Stimulated activated CD8-positive, alpha-beta memory T cell treated with anti-CD3 and anti-CD28 coated beads, Interleukin-4, amount 100 ng/mL, for 48 hours (primary cell): ENCODE measurements at places on chromosomes 11 and 22.
A peak's percentile ranks its signal among the peaks of the same experiment; 100 is the strongest.

DNA sequence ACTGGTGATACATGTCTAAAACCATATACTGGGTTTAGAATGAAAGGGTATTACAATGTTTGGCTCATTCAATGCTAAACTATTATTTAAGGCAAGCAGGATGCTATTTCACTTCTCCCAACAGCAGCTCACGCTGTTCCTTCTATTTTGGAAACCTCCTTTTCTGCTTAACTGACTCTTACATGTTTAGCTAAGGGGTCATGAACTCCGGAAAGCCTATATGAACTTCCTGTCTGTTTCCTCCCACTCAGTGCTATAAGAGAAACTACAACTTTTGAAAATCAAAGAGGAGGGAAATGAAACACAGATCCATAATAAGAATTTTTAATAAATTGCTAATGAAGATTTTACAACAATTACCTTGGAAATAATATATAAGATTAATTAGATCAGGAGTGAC lies 30.9 kb downstream of the SLC36A4 start:
- no peak for DNase-seq

GRCh38 chr11:20355221-20356219 lies 8.0 kb upstream of the HTATIP2 start:
- peak; percentile 41 for DNase-seq

DNA sequence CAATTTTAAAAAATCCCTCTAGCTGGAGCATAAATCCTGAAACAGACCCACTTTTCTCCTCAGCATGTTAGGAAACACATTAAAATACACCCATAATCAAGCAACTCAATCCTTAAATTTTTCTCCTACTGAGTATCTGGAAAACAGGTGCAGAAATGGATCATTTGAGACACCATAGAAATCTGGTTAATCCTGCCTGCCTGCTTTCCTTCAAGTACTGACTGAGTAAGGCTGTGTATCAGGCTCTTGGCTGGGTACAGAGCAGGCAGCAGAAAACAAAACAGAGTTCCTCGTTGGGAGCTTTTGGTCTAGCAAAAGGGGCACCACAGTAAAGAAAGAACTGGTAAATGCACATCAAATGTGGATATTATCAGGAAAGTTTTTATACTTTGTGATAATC lies 1.9 kb downstream of the KCNQ1OT1 start:
- no peak for DNase-seq

DNA sequence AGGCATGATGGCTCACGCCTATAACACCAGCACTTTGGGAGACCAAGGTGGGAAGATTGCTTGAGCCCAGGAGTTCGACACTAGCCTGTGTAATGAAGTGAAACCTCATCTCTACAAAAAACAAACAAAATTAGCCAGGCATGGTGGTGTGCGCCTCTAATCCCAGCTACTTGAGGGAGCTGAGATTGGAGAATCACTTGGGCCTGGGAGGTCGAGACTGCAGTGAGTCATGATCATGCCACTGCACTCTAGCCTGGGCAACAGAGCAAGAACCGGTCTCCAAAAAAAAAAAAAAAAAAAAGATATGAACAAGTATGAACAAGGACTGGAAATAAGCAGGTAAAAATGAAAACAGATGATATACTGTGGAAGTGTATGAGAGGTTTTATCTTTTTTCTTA lies 54.1 kb upstream of the SOX6 start:
- no peak for DNase-seq

DNA sequence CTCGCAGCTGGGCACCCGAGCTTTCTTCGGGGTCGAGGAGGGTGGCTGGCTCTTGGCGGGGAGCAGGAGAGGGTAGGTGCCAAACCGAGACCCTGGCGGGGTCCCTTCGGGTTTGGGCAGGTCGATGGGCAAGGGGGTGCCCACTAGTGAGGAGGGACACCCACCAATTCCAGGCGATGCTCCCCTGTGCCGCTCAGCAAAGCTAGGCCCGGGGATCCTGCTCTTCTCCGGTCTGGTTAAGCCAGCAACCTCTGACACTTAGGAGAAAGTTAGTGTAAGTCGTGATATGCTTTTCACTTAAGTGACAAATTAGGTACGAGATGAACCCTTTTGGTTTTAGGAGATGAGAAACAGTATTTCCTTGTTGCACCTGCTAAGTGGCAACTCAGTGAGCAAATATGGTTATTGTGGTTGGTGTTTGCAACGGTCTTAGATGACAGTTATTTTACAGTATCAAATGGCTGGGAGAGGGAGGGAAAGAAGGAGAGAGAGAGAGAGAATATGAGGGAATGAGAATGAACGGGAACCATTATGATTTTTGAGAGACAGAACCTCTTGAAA lies 565 bp downstream of the NUCB2 start:
- peak; percentile 63 for DNase-seq

DNA sequence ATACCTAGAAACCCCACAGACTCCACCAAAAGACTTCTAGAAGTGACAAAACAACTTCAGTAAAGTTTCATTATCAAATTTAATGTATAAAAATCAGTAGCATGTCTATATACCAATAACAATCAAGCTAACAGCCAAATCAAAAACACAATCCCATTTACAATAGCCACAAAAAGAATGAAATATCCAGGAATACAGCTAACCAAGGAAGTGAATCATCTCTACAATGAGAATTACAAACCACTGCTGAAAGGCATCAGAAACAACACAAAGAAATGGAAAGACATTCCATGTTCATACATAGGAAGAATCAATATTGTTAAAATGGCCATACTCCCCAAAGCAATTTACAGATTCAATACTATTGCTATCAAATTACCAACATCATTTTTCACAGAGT lies 46.0 kb downstream of the PRCP start:
- no peak for DNase-seq

DNA sequence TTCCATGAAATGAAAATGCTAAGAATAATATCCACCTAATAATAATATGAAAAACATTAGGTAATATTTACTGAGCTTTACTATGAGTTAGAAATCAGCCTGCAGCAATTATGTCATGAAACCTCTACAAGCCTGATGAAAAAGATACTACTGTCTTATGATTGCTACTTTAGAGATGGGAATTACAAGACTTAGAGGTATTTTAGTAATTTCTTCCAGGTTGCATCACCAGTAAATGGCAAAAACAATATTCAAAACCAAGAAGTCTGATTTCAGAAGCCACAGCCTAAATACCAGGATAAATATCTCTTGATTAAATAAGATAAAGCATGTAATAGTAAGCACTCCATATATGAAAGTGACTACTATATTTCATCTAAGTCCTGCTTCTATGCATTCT lies 13.8 kb downstream of the OR5B21 start:
- no peak for DNase-seq

DNA sequence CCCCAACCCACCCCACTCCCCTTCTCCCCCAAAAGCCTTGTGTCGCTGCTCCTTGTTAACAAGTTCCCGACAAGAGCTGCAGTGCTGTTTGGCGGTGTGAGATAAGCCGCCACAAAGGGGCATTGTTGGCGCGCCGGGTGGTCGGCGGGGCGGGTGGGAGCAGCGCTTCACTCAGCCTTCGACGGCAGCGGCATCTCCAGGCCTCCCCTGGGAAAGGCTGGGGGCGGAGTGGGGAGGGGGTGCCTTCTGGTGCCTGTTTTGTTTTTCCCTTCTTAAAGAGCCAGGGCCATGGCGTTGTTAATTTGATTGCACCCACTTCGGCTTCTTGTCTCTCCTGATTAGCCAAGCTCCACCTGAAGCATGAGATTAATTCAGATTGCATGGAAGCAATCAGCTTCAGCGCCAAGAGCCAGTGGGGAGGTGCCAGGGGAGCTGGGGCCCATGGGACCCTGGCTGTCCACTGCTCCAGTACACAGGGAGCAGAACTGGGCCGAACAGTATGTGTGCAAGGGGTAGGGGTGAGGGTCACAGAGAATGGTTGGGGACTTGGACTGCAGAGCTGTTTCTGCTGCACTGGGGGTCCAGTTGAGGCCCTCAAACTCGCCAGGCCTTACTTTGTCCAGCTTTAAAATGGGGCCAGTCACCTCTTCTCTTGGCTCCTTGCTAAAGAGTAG lies 165.1 kb downstream of the CEP164 start:
- DNase-seq = no peak

DNA sequence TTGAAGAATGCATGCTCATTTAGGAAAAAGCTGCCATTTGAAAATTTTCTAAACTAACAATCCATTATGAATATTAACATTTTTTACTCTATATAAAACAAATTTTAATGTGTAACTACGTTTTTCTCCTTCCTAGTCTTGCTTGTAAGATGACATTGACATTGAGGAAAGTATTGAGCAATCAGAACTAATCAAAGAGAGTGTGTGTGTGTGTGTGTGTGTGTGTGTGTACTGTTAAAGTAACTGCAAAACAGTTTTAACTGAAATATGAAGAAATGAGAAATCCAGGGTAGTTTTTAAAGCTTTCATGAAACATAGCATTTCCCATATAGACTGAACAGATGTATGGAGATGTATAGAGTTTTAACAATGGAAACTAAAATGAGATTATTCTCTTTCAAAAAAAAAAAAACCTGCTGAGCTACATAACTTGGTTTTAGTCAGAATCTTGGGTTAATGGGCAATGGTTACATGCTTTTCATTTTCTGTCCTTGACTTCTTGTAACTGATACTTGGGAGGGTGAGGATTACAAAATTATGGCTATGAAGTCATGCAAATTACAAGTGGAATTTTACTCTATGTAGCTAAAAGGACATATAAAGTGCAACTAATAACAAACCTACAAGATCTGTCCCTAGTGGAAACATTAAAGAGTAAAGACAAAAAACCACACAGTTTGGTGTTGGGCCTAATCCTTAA lies 2.0 kb downstream of the PDGFD start:
- DNase-seq = no peak
